CD4-positive, alpha-beta T cell treated with Interferon alpha-2 for 1 hour (primary cell): ENCODE measurements at places on chromosomes 2 and 18.

GRCh38 chr2:42492691-42493467, 903 bp downstream of the KCNG3 start:
- DNase-seq: peak; percentile 19

DNA sequence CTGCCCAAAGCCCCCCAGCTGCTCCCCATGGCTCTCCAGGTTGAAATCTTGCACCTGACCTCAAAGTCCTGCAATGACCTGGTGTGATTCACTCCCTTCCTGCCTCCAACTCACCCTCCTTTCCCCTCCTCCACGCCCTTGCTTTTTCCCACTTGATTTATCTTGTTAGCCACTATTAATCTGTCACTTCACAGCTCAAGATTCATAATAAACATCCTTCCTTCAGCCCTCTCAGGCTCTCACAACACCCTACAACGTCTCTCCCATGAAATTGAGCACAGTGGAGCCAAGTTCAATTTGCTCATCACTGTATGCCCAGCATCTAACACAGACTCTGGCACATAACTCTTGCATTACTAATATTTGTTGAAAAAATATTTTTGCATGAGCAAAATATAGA, 85.6 kb upstream of the SLC35G4 start:
- DNase-seq: no peak

- no peak for DNase-seq
Measured at GRCh38 chr2:226561962-226562361, 237.7 kb downstream of the IRS1 start.

DNA sequence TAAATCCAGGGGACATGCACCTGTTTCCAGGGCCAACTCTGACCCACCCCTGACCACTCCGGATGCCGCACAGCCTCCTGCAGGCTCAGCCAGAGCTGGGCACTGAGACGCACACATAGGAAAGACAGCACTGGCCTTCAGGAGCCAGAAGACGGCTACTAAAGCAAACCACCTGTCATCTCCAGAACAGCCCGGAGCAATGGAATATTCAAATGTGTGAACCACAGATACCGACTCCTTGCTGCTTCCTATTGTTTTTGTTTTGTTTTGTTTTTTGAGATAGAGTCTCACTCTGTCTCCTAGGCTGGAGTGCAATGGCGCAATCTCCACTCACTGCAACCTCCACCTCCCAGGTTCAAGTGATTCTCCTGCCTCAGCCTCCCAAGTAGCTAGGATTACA, 94.0 kb downstream of the LAMA1 start:
- no peak for DNase-seq

DNA sequence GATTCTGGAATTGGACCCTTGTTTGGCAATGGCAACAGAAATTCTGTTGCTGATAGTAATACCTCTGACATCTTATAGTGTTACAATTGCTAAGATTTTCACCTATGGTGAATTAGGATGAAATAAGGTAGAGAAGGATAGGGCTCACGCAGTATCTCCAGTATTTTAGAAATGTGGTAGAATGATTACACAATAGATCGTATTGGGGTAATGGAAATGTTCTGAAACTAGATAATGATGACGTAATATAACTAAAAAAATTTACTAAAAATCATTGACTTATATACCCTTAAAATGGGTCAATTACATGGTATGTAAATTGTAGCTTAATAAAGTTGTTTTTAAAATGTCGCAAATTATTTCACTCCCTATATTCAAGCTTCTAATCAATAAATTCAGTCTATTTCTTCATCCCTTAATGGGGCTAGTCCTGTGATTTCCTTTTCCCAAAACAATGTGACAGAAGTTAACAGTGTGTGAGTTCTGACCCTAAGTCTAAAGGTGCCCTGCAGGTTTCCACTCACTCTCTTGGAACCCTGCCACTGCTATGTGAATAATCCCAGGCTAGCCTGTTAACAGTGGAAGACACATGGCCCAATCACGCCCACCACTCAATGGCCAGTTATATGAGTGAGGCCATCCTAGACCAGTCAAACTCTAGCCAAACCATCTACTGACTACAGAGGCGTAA, 31.2 kb downstream of the USP37 start:
- no peak for DNase-seq

DNA sequence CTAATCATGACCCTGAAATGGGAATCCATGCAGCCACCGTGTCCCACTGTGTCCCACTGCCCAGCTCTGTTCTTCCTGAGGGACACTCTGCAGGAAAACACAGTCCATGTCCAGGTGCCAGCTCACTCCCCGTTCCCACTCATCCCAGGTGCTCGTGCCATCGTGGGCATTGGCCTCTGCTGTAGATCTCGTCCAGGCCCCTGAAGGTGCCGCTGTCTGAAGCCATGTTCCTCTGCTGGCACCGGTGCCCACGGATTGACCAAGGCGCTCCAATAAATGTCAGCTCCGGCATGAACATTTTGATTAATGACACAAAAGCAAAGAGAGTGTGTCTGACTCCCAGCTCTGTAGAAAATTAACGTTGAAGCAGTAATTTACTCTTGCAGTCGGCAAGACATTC, 280.1 kb upstream of the SALL3 start:
- no peak for DNase-seq

DNA sequence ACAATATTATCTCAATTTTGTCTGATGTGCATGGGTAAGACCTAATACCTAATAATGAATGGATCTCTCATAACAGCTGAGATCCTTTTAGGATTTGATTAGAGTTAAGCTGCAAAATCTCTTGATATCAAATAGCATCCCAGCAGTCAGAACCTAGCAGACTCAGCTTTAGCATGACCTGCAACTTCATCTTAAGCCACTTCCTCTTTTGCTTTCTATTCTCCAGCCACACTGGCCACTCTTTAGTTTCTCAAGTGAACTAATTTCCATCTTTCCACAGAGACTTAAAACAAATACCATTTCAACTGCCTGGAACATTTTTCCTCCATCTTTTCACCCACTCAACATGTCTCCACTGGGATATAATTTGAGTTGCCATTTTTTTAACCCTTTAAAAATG, 1251.6 kb upstream of the ZEB2 start:
- no peak for DNase-seq

DNA sequence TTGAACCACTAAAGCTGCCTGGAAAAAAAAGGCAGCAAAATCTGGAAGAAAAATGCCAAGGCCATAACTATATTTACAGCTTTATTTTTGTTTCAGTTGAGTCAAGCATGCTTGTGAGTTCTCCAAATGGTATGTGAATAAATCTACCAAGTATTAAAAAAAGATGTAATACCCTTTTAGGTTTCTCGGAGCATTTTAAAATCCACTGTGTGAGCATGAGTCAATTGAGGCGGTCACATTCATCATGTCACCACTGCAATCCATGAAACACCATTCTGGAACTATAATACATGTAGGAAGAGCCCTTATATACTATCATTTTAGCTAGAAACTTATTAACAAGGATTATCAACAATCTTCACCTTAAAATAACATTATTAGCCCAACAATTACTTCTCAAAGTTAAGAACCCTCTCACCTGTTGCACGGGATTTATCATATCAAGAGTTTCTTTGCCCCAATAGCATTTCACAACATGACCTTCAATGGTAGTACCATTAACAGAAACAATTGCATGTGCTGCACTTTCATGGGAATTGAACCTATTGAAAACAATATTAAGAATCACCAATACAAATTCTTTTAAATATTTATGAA, 24.2 kb upstream of the C2orf42 start:
- DNase-seq: no peak

DNA sequence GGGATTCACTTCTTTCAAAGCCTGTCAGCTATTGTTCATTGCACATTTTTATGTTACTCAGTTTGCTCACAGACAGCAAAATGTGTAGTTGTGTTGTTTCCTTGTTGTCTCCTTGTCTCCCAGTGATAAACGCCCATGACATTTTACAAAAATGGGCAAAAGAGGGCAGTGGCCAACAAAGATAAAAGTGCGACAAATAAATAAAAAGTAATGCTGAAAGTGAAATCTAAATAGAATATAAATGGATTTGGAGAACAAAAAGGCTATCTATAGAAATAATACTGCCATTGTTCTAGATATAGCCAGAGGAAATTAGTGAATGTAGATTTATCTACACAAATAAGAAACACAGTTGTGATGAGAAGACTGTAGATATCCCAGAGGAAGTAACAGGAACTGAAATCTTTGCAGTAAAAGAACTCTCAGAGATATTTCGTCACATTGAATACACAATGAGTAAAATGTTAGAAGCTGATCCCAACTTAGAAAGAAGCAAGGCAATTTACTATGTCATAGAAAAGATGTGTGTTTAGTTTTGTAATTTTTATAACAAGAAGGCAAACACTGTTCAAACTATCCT, 1186.2 kb upstream of the FAM98A start:
- no peak for DNase-seq

DNA sequence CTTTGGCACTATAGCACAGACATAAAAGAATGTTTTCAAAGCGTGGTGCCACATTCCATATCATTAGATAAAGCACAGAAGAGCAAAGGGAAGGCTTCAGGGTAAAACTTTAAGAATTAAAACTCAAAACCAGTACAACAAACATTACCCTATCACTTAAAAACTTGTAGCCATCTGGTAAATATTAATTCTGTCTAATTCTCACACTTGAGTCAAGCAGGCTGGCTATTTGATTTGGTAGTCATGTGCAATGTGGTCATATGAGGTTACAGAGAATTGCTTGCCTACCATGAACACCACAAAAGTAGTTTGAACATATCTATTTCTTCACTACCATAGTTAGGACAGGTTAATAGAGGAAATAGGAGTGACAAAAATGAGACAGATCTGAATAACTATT, 244.9 kb downstream of the IRS1 start:
- DNase-seq: no peak

- DNase-seq: no peak
Measured at GRCh38 chr2:50181212-50181611, 850.7 kb downstream of the NRXN1 start.

DNA sequence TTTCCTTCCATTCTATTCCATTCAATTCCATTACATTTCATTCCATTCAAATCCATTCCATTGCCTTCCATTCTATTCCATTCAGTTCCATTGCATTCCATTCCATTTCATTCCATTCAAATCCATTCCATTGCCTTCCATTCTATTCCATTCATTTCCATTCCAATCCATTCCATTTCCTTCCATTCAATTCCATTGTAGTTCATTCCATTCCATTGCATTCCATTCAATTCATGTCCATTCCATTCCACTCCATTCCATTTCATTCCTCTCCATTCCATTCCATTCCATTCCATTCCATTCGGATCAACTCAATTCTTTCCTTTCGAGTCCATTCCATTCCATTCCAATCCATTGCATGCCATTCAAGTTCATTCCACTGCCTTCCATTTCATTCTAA, 1128.3 kb downstream of the RPIA start:
- DNase-seq: no peak

DNA sequence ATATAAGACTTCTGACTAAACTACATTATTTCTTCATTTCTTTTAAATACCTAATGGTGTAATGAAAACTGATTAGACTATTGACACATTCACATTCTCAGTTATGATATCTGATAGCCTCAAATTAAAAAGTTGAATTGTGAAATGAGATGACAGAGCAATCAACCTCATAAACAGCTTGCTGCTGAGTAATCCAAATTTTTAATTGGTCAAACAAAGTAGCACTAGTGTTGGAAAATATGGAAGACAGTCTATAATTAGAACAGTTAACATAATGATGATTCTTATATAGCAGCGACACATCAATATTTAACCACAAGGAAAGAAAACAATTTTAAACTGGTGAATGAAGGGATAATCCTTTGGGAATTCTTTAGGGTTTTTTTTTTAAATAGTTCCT, 91.9 kb upstream of the LRP1B start:
- DNase-seq: no peak

- DNase-seq: no peak
Measured at GRCh38 chr2:208255557-208256106, 761 bp upstream of the IDH1 start.

- DNase-seq: no peak
Measured at GRCh38 chr2:207459990-207460757, 69.6 kb upstream of the CREB1 start.

- no peak for DNase-seq
Measured at GRCh38 chr2:177187631-177188312, 24.8 kb upstream of the HNRNPA3 start.

DNA sequence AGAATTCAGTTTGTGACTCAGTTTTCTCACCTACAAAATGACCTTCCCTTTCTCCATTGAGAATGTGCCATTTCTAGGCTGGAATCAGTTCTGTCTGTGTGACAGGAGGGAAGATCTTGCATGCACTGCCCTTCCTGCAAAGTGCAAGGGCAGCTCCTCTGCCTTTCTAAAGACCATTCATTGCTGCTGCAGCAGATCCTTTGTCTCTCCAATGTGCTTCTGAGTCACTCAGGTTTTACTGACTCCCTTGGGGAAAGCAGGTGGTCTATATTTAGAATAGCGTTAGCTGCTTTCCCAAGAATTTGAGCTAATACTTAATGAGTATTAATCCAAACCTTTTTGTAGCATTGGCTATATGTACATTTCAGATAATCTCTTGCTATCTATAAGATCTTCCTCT, 62.5 kb downstream of the DAW1 start:
- DNase-seq: no peak

GRCh38 chr2:121285926-121286325, 924 bp upstream of the TFCP2L1 start:
- no peak for DNase-seq

- no peak for DNase-seq
Measured at GRCh38 chr2:167187049-167187727, 298.9 kb downstream of the XIRP2 start.

GRCh38 chr18:57619876-57620275, 1.8 kb downstream of the NARS1 start:
- no peak for DNase-seq

DNA sequence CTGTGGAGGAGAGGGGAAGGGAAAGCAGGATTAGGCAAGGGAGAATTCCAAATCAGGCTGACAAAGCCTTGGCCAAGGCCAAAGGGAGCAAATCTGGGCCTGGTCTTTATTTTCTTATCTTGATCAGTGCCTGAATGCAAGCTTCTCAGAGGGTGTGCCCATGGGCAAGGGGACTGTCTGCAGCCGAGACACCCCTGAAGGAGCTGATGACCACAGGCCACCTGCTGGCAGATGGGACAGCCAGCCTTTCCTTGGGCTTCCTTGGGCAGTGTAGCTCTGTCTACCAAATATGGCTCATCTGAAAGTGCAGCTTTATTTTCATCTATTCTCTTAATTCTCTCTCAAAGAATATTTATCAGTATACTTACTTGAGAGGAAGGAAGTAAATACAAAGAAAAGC, 117.0 kb downstream of the PKP4 start:
- DNase-seq: no peak
